ENCODE measurements at places on chromosomes 12 and 14. TPM values are rescaled to one million over a fixed set of nuclear protein-coding genes. Genes with fewer than 3 reads are reported as not detected.

- DNase-seq, result no peak
Measured at GRCh38 chr14:51394384-51394783, 154.3 kb downstream of the TMX1 start.

CISTR gene
- not detected for total RNA-seq

DNA sequence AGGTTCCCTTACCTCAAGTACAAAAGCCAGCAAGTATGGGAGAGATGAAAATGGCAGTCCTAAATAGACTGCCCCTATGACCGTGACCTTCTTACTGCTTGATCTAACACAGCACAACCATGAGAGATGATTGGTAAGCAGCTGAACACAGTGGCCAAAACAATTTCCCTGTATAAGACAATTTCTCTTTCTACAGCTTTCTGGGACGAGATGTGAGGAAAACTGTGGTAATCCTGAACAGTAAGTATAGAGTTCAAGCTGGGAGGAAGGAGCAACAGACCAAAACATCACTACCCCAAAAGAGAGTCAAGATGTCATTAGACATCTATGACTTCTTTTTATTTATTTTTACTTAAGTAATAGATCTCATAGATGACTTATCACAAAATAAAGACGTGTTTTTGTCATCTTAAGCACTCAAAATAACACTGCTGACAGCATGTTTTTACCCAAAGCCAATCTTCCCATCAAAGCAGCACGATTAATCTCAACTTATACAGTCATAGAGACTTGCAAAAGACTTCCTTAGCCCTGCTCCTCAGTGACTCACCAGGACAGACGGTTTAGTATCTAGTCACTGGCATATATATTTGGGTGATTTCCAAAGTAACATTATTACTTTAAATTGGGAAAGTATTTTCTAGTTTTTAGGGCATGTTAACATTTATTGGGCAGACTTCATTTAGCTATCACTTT is 3.7 kb downstream of the TMEM52B start:
- DNase-seq, result no peak

DNA sequence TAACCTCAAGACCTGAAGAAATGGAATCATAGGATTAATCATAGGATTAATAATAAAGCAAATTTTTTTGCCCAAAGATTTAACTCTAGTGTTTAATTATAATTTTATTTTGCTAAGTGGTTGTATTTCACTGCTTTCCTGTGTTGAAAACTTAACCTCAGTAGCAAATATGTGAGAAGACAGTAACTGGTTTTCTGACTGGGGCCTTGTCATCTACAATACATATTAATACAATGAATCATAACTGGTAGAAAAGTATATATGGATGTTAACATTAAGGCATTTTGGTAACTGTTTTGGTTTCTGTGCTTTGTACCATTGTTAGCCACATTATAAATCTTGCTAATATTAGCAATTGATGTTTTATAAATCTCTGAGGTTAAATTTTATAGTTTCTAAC is 92.2 kb downstream of the ACSS3 start:
- no peak for DNase-seq

DNA sequence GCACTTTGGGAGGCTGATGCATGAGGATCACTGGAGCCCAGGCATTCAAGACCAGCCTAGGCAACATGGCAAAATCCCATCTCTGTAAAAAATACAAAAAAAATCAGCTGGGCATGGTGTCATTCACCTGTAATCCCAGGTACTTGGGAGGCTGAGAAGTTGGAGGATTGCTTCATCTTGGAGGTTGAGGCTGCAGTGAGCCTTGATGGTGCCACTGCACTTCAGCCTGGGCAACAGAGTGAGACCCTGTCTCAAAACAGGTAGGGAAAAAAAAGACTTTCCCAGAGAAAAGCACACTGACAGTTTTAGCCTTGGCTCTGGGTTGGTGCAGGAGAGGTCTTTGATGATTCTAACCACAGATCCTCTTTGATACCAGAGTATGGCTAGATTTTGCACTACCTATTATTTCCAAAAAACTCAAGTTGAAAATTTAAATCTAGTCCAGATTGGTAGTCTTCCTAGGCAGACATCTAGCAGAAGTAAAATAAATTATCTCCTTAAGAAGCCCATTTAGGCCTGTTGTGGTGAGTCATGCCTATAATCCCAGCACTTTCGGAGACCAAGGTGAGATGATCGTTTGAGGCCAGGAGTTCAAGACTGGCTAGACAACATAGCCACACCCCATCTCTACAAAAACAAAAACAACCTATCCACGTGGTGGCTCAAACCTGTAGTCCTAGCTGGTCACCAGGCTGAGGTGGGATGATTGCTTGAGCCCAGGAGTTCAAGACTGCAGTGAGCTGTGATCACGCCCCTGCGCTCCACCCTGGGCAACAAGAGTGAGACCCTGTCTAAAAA is 18.6 kb downstream of the LARP4 start:
- no peak for DNase-seq

SYCP3 gene
- total RNA-seq, result 0.64 TPM

DNA sequence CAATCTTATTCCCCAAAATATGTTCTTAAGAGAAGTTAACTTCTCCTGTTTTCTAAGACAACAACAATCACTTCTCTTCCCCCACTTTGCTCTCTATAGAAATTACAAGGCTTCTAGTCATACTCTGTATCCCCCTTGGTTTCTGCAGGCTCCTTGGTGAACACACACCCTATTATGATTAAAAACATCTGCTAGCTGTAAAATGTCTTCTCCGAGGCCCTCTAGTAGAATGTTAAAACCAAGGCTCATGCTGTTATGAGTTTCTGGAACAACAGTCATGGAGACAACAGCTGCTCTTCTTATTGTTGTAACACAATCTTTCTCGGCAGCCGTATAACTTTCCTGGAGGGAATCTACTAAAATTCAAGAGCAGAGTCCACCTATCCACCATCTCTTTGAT is 397.5 kb upstream of the CCDC196 start:
- DNase-seq, result no peak

P3H3 gene
- total RNA-seq, result 9.7 TPM

- DNase-seq, result no peak
Measured at GRCh38 chr14:56333359-56334292, 215.4 kb downstream of the PELI2 start.

DNA sequence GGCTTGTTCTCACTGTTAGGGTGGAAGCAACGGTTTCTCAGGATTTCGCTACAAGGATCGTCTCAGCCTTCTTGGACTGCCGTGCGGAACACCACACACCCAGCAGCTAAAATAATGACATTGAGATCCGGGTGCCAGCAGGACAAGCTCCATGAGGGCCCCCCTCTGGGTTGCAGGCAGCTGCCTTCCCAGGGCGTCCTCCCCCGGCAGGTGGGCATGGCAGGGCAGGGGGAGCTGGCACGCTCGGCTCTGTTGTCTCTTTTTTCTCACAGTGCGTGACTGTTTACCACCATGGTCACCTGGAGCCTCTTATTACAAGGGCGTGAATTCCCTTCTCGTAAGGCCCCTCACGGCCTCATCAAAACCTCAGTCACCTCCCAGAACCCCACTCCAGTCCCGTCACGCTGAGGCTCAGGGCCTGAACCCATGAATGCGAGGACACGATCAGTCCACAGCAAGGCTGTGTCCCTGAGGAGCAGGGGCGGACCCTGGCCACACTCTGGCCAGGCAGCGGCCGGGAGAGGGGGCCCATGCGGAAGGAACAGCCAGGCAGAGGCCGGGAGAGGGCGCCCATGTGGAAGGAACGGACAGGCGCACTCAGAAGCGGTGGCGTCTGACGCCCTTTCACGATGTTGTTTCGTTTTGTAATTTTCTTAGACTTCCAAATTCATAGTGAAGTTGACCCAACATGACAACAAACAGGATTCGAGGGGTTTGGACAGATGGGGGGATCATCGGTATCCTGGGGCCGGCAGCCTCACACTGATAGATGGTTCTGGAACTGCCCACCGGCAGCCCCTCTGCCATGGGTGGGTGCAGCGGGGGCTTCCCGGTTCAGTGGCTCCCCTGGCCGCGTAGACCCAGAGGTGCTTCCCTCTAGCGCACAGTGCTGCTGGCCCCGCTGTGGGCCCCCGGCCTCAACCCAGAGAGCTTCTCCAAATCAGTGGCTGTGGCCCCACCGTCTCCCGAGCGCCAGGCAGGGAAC is 10.0 kb downstream of the LRCOL1 start:
- peak; percentile 84 for DNase-seq

LAG3 gene
- total RNA-seq, result 1.5 TPM

GRCh38 chr12:11687528-11687927 is 38.1 kb downstream of the ETV6 start:
- no peak for DNase-seq

GRCh38 chr12:26318661-26319068 is 123.3 kb downstream of the SSPN start:
- peak; percentile 75 for DNase-seq

DNA sequence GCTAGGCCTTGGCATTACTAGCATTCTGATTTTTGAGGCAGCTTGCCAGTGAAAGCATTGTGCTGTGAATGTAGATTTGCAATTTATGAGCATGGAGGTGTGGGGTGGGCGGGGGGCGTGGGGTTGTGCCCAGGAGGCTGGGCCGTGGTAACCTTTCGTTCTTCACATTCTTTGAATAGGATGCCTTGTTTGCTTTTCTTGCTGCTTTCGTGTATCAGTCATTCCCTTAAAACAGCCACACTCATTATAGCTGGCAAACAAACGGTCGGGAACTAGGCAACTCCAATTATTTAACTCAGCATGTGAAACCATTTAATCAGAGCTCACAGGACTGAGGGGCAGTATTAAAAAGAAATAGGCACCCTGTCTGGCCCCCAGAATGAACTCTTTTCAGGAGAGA is 115.9 kb upstream of the PELI2 start:
- DNase-seq, result no peak

- no peak for DNase-seq
Measured at GRCh38 chr14:74148705-74149104, 63.9 kb downstream of the LIN52 start.

TMEM63C gene
- 0.06 TPM for total RNA-seq

DNA sequence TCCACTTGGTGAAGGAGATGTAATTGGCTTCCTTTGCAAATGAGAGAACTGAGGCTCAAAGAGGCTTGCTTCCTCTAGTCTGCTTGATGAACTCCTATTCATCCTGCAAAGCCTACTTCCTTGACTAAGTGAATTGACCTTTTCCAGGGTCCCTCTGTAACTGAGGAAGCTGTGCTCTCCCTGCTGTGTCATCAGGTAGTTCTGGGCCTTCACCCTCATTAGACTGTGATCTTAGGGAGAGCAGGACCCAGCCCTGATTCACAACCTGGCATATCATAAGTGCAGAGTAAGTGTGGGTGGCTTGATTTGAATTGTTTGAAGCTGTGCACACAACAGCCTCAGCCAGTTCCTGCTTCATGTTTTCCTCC is 16.3 kb downstream of the ASB2 start:
- no peak for DNase-seq

NEUROD4 gene
- total RNA-seq, result not detected

GRCh38 chr12:114063435-114063834 is 97.3 kb upstream of the RBM19 start:
- DNase-seq, result no peak

GRCh38 chr14:55773312-55773711 is 193.3 kb downstream of the KTN1 start:
- DNase-seq, result no peak

- peak; percentile 73 for DNase-seq
Measured at GRCh38 chr12:122022393-122023338, 982 bp downstream of the BCL7A start.

DNA sequence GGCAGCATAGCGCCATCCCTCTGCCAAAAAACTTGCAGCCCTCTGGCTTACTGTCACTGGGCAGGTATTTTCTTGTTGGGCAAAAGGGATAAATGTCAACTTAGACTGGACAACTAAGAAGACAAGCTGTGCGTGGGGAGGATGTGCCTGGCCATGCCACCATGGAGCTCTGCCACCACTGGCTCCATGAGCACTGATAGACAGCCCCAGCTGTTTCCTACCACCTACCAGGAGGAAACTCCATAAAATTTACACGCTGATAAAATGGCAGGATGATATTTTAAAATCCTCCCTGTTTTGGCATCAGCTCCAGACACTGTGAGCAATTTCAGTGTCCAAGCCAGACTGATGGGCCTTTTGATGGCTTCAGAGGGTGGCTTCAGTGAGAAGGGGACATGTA is 7.1 kb upstream of the GALNT16 start:
- no peak for DNase-seq

ATL1 gene
- 5.9 TPM for total RNA-seq

DNA sequence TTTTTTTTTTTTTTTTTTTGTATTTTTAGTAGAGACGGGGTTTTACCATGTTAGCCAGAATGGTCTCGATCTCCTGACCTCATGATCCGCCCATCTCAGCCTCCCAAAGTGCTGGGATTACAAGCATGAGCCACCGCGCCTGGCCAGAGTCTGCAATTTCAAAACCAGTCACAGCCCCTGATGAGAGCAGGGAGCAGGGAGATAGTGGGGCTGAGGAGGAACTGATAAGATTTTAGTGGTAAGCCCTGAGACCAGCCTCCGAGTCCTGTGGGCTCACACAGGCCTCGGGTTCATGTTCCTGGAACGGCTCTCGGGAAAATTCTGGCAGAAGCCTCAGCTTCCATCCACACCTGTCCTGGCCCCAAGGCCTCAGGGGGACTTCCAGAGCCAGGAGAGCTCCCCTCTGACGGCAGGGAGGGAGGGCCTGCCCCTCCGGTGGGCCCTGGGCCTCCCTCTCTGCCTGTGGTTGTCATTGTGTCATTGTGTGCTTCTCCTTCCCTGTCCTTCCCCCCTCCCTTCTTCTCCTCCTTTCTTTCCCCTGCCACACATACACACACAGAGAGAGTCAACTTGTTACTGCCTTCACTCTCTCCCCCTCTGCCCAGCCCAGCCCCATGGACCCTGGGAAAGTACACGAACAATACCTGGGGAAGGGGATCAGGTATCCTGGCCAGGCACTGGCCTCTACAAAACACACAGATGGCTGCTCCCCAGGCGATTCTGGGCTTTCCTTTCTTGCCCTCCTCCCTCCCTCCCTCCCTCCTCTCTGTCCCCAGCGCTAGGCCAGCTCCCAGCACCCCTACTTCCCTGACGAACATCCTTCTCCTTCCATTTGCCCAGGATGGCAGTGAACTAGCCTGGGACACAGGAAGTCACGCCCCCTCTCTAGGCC is 294.1 kb downstream of the DPF3 start:
- no peak for DNase-seq

FAM181A gene
- 3.5 TPM for total RNA-seq

LTBP2 gene
- 117 TPM for total RNA-seq

EID3 gene
- total RNA-seq, result 4.4 TPM

GRCh38 chr14:44782775-44783238 is 178.9 kb downstream of the KLHL28 start:
- DNase-seq, result no peak

DNA sequence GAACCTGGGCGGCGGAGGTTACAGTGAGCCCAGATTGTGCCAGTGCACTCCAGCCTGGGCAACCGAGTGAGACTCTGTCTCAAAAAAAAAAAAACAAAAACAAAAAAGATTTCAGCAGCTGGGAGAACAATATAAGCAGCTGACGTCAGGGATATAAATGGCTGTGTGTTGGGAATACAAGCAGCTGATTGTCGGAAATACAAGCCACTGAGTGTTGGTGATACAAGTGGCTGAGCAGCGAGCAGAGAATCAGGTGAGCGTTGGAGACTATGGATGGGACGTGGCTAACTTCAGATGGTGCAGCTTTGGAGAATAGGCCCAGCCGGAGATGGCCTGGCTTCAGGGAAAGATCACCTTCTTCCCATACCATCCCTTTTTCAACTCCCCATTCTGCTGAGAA is 32.0 kb downstream of the PSEN1 start:
- no peak for DNase-seq

GRCh38 chr14:85315290-85315689 is 214.7 kb upstream of the FLRT2 start:
- no peak for DNase-seq

TAS2R31 gene
- 3.0 TPM for total RNA-seq

GRCh38 chr14:101797856-101798255 is 36.3 kb downstream of the PPP2R5C start:
- no peak for DNase-seq

GRCh38 chr12:89983622-89984021 is 275.0 kb upstream of the ATP2B1 start:
- no peak for DNase-seq

GRCh38 chr12:51870504-51870903 is 17.4 kb upstream of the ANKRD33 start:
- DNase-seq, result peak; percentile 2

Data from upper lobe of right lung (tissue), 1 donor.